ENCODE measurements at places on chromosomes 12 and 14.

DNA sequence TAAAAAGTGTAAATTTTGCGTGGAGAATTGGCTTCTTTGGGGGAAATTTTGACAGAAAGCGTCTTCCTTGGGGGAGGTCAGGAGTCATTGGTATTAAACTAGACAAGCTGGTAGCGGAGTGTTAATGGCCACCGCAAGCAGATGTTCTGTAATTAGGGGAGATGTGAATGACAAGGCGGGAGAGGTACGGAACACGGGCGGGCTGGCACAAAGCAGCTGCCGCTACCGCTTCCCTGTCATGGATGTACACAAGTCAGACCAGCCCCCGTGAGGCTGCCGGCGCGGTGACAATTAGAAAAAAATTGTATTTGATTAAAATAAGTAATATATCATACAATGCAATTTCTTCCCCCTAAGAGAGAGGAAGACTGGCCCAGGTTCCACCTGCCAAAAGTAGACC is 501.6 kb downstream of the VRK1 start:
- DNase-seq = no peak

DNA sequence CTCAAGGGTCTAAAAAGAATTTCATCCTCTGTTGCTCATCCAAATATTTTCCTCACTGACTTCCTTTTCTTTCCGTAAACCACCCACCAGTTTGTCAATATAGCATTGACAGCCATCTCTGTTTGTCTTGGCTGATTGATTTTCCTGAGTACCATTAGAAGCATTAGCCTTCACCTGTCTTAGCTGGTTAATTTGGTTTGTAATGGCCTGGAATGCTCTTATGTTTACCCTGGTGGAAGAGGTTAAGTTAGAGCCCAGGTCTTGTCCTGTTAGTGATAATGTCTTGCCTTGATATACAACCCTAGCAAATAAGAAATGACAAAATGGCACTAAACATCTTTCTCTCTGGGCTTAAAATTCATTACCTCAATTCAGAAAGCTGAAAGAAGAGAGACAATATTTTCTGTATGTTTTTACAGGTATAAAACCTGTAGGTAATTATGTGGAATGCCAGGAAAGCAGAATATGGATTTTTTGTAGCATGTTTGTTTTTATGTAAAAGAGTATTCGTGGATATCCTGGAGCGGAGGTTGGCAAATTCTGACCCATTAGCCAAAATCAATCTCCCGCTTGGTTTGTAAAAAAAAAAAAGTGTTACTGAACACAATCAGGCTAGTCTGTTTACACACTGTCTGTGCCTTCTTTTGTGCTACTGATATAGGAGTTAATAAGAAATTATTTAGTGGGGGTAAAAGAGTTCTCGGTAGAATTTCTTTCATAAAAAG is 224.4 kb upstream of the DAAM1 start:
- peak; percentile 13 for DNase-seq

DNA sequence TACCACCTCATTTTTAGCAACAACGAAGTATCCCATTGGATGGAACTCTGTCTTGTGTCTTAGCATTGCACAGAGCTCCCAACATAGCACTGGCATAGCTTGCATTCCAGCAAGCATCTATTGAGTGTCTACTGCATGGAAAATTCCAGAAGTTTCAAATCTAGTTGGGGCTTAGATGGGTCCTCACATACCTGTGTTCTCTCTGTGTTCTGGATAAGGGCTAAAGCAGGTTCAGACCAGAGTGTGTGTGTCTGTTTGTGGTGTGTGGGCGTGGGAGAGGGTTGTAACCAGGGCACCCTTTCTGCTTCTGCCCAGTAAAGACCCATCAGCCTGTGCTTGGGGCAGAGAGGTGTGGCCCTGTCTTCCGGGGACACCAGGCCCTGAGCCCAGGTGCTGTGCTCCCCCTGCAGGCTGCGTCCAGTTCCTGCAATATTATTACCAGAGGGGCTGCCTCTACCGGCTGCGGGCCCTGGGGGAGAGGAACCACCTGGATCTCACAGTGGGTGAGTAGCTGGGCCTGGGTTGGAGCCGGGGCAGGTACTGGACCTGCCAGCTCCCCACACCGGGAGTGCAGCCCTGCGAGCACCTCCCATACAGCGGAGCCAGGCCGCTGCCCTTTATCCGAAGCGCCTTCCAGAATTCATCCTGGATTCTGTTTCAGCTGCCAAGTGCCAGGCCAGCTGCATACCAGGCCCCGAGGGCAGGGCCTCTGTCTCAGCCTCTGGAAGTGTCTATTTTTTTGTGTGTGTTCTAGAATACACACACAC is 20.3 kb downstream of the RHOF start:
- peak; percentile 39 for DNase-seq

DNA sequence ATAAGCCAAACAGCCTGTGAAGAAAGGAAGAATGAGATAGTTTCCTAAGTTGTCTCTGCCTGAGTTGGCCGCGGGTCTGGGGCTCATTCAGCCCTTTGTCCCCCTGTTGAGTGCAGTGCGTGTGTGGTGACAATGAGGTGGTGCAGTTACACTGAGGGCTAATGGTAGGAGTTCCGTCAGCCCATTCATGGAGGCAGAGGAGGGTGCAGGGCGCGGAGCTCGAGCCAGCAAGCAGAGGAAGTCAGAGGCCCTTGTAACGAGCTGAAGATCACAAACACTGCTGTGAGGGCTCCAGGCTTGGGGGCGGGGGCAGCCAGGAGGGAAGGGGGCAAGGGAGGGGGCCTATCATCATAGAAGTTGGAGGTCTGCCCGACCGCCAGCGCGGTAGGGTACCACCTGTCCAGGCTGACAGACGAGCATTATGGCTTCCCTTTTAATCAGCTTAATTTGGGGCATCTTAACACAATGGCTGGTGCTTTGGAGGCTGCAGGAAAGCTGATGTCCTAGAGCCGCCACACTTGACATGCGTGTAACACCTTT is 20.5 kb downstream of the CCND2 start:
- DNase-seq = no peak

- DNase-seq = no peak
Measured at GRCh38 chr12:72676556-72676955, 404.4 kb downstream of the TRHDE start.

GRCh38 chr14:59356312-59356711 is 108.9 kb downstream of the GPR135 start:
- peak; percentile 93 for DNase-seq

- DNase-seq = no peak
Measured at GRCh38 chr12:7750350-7750749, 3.2 kb upstream of the CLEC4C start.

GRCh38 chr12:1773937-1774655 is 46.3 kb upstream of the LRTM2 start:
- DNase-seq = peak; percentile 17

- DNase-seq = no peak
Measured at GRCh38 chr12:117046861-117047530, 52.2 kb downstream of the TESC start.

- DNase-seq = peak; percentile 19
Measured at GRCh38 chr14:69093631-69094421, 59.1 kb downstream of the DCAF5 start.

GRCh38 chr12:97024393-97024792 is 117.3 kb downstream of the NEDD1 start:
- DNase-seq = no peak

- DNase-seq = no peak
Measured at GRCh38 chr12:129186952-129187351, 333.7 kb downstream of the GLT1D1 start.

- no peak for DNase-seq
Measured at GRCh38 chr12:85755760-85756159, 80.4 kb downstream of the RASSF9 start.

- DNase-seq = no peak
Measured at GRCh38 chr12:77893918-77894317, 63.2 kb downstream of the NAV3 start.

GRCh38 chr14:54267172-54267571 is 129.6 kb upstream of the CDKN3 start:
- no peak for DNase-seq

DNA sequence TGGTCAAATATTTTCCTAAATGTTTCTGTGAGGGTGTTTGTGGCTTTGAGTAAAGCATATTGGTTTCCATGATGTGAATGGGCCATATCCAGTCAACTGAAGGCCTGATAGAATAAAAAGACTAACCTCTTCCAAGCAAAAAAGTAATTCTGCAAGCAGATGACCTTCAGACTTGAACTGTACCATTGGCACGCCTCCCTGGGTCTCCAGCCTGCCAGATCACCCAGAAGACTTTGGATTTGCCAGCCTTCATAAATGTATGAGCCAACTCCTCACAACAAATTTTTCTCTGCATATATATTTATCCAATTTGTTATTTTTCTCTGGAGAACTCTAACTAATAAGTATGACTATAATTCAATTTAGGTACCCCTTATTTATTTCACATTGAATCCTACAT is 190.3 kb downstream of the KIF21A start:
- DNase-seq = no peak

GRCh38 chr12:91180582-91181395 is 1.8 kb downstream of the DCN start:
- no peak for DNase-seq

GRCh38 chr12:53389702-53390101 is 9.7 kb downstream of the SP1 start:
- DNase-seq = no peak

DNA sequence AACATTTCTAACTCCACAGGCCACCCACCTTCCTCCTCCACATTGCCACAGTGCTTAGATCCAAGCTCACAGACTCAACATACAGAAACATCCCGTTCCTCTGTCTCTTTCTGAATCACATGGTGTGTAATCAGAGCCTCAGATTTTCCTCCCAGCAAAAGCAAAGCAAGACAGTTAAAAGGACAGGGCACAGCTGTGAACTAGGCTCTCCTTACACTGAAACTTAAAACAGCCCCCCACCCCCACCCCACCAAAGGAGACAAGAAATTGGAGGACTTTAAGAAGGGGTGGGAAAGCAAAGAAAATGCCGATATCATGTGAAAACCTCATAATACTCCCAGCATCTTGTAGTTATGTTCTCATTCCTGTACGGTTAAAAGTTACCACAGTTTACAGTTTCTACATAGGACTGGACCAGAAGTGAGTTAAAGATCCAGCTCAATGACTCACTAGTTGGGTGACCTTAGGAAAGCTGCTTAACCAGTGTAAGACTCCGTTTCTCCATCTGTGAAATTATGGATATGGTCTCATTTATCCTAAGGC is 4.8 kb downstream of the YBX3 start:
- DNase-seq = no peak

DNA sequence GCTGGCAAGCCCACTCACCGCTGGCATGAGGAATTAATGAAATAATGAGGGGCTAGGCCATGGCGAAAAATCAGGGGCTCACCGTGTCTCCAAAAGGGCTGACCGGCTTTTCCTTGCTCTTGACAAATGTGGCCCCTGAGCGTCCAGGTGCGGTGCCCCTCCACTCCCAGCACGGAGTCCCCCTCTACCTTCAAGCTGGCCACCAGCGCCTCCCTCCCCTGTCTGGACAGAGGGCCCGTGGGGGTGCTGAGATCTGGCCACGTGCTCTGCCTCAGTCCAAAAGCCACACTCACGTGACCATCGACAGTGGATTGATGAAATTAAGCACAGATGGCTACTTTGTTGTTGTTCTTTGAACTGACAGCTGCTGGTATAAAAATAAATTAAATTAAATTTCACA is 78.8 kb upstream of the BCL11B start:
- no peak for DNase-seq

- no peak for DNase-seq
Measured at GRCh38 chr12:75900781-75901254, 130.8 kb downstream of the PHLDA1 start.

DNA sequence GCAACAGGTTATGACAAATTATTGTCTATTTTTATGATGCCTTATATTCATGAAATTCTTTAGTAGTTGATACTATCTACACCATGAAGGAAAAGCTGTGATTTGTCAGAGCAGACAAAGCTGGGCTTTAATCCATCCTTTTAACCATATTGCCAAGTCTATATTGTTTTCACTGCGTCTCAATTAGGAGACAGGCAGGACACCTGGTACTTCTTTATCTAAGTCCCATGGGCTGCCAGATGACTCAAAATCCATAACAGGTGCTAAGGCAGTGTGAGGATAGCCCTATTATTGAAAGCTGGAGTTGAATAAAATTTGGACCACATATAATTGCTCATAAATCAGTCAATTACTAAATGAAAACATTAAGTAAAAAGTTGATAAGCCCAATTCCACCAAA is 22.6 kb downstream of the INSM2 start:
- no peak for DNase-seq

DNA sequence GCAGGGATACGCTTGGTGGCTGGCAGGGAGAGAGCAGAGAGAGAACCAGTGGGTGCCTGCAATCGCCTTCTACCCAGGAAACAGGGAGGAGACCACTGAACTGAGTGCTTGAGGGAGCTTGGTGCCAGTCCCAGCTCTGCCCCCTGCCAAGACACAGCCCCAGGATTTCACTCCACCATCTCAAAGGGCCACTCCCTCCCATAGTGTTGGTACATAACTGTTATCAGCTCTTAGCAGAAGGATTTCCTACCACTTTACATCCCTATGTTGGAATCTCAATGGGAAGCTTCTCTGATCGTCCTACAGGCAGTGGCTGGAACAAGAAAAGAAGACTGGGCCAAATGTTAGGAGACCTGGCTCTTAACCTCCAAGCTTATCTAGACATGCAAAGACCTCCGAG is 157.4 kb upstream of the FOXN3 start:
- DNase-seq = no peak

DNA sequence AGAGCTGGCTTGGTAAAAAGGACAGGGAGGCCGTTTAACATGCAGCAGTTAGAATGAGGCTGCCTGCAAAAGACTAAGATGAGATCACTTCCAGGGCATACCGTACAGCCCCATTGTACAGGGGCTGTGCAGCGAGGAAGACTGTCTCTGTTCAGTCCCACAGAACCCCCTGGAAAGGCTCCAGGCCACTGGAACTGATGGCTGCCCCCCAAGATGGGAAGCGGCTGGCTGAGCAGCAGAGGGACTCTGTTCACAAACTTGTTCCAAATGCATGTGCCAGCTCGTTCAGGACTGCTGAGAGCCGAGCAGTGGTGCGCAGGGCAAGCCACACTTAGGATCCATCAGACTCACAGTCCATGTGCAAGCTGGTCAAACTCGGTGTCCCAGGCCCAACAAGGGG is 82.9 kb downstream of the CHGA start:
- no peak for DNase-seq

DNA sequence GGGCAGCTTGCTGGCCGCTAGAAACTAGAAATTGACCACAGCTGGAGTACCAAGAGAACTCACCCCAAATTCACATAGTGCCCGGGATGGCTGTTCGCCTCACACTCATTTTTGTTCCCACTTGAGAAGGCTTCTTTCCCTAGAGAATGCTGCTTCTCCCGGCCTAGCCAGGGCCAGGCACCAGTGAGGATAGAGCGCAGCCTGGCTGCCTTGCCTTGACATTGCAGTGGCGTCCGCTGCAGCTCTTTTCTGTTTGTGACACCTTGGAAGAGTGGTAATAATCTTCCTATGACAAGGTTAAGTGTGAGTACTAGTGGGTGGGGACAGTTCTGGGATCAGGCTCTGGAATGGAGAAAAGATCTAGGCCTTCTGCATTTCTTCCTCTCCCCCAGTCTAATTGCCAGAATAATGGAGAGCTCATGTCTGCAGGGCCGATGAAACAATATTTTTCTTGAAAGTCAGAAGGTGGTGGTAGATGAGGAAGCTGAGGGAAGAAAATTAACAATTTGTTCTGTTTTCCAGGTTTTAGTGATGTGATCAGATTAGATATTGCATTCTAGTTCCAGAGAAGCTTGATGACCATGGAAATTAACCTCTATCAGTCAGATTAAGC is 3.7 kb downstream of the TMEM253 start:
- DNase-seq = peak; percentile 73

- no peak for DNase-seq
Measured at GRCh38 chr14:74867673-74868072, 8.3 kb downstream of the PROX2 start.
